ENCODE measurements at places on chromosomes 3 and 15.

- no peak for DNase-seq
Measured at GRCh38 chr3:105866656-105867653, 1.9 kb downstream of the CBLB start.

GRCh38 chr3:160826408-160826807 lies 70.4 kb downstream of the PPM1L start:
- no peak for DNase-seq

GRCh38 chr3:10142707-10143560 lies 1.4 kb downstream of the VHL start:
- no peak for DNase-seq

DNA sequence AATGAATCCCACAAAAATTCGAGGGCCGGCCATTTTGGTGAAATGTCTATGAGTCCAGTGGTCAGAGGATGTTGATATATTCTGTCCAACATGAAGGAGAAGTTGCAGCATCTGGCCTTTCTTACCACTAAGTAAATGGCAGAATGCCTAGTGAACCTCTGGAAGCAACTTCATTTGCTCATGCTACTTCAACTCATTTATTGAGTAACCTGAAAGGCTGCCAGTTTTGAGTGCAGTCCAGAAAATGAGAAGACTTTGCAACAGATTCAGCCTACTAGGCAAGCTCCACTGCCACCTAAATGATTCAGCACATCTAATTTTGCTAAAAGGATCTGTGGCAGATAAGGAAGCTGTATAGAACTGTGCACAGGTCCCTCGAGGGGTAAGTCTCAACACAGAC lies 265.0 kb downstream of the OPA1 start:
- peak; percentile 68 for DNase-seq

GRCh38 chr3:186587183-186587582 lies 16.7 kb downstream of the DNAJB11 start:
- DNase-seq: no peak

DNA sequence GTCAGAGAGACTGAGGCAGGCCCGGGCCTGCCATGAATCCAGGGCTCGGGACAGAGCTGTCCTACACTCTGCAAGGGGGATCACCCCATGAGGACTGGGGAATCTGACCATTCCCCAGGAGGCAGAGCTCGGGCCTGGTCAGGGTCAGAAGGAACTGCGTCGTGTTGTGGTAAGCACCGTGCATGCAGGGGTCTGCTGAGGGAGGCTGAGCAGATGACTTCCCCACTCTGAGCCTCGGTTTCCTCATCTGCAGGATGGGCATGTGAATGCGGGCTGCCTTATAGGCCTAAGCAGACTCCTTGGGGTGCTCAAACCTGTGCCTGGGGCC lies 61.6 kb upstream of the IQSEC1 start:
- no peak for DNase-seq

DNA sequence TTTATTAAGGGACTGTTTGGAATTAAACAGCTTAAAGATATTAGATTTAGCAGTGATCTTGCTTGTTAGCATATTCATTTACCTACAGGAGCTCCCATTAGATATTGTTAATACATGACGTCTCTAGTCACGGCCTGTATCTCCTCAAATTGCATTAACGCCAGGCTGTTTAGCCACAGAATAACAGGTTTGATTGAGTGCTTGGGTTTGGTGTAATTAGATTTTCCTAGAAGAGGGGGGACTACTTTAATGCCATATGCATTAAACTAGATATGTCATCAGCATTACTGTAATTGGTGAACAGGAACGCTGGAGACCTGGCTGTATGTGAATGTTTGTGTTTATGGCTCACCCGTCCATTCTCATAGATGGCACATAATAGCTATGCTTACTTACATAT lies 841.4 kb upstream of the NR2F2 start:
- DNase-seq: no peak

DNA sequence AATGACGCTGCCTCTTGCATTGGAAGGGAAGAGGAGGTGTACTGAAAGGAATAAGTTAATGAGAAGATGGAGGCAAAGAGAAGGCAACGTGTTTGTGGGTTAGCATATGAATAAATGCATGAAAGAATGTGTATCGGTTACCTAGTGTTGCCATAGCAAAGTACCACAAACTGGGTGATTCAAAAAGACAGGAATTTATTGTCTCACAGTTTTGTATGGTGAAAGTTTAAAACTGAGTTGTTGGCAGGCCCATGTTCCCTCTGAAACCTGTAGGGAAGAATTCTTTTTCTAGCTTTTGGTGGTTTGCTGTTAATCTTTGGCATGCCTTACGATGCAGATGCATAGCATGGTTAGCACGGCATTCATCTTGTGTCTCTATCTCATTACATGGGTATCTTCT lies 729.9 kb downstream of the MECOM start:
- DNase-seq: no peak

- peak; percentile 86 for DNase-seq
Measured at GRCh38 chr3:52046186-52046901, 10.0 kb downstream of the DUSP7 start.

- no peak for DNase-seq
Measured at GRCh38 chr15:55257012-55257670, 32.5 kb downstream of the RAB27A start.

GRCh38 chr3:139561959-139562676 lies 22.6 kb upstream of the RBP1 start:
- no peak for DNase-seq

DNA sequence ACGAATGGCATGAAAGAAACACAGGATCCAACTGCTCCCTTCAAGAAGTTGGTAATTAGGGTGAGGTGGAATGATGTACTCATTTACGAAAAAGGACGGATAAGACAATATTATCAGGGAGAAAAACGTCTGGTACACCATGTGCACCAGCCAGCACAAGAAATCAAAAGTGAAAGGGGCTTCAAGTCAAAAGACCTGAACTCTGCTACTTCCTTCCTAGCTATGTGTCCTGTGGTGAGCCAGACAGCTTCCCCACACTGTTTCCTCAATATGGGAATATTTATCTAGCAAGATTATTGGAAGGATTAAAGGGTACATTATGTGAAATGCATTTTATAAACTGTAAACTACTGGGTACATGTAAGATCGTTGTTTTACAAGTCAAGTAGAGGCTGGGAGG lies 33.9 kb downstream of the RAB27A start:
- no peak for DNase-seq

DNA sequence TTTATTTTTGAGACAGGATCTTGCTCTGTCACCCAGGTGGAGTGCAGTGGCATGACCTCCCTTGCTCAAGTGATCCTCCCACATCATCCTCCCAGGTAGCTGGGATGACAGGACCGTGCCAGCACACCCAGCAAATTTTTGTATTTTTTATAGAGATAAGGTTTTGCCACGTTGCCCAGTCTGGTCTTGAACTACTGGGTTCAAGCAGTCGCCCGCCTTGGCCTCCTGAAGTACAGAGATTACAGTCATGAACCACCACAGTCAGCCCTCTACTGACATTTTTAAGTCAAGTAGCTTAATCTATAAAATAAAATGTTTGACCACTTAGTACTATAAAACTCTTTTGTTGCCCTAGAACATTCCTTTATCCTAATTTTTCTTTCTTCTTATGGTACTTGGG lies 198.8 kb downstream of the FNDC3B start:
- DNase-seq: no peak

GRCh38 chr15:42453826-42454225 lies 37.1 kb downstream of the ZNF106 start:
- no peak for DNase-seq

- DNase-seq: no peak
Measured at GRCh38 chr3:155948476-155948875, 78.0 kb downstream of the GMPS start.

DNA sequence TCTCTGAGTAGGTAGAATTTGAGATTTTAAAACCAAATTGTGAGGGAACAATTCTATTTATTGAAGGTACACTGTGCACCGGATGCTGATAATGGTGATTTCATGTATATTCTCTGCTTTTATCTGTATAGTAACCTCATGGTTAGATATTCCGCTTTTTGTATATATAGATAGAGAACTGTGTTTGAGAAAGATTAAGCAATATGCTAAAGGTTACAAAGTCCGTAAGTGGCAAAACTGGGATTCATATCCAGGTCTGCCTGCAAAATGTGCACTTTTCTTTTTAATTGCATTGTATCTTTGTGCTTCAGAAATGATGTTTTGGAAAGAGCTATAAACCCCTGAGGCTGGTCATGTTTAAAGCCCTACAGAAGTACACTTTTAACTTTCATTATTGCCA lies 635.4 kb upstream of the NECTIN3 start:
- DNase-seq: no peak

DNA sequence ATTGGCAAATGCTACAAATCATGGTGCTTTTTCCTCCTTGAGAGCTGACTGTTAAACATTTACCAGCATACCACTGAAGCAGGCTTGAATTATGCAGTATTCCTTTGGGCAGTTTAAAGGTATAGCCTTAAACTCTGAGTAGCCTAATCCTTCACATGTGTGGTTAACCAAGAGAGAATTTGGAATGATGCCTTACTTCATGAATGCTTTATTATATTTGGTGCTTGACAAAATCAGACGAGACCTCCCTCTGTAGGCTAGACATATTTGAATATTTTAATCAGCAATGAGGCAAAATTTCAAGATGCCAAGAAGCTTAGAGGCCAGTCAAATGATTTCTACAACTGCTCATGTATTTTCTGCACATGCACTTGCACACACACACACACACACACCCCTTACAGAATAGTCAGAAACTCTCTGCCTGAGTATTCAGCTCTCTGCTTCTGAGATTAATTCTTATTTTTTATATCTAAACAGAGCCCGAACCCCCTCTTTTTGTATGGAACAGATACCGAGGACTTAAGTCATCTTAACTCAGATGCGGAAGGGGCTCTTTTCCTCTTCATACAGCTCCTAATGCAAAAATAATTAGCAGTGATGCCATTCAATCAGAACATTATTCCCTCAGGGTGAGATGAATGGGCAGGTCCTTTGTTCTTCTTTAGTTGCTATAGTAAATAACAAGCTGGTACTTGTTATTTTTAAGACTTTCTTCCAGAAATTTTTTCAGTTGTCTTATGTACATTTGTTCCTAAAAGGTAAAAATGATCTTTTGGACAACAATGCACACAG lies 195.5 kb upstream of the TMC3 start:
- DNase-seq: no peak

DNA sequence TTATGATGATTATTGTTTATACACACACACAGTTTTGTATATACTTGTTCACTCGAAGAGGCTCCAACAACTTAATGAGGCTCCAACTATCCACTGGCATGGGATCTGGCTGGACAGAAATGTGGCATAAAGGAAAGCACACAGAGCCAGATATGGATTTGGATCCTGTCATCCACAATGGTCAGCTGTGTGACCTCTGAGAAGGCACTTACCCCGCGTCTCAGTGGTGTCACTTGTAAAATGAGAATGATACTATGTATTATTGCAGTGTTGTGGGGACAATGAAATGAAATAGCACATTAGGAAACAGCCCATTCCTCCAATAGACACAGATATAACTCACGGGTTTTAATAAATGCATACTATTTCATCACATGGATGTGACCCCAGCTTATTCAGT lies 42.2 kb downstream of the PDZRN3 start:
- DNase-seq: no peak

- DNase-seq: no peak
Measured at GRCh38 chr15:30068326-30068725, 14.4 kb upstream of the GOLGA8J start.

DNA sequence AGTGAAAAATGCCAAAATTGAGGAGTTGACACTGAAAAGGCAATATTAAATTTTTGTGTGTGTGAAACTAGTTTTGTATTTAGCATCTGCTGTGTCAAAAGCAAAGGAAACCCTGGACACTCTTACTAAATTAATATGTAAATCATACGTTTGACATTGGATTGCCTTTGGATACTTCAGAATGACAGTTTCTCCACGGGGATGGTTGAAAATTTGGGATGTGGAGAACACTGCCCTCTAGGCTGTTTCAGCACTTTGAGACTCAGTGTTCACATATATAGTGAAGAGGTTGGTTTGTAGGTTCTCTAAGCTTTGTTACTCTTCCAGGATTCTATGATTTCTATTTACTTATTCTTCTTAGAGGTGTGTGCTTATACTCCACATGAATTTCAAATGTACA lies 3.0 kb downstream of the ROBO2 start:
- no peak for DNase-seq

DNA sequence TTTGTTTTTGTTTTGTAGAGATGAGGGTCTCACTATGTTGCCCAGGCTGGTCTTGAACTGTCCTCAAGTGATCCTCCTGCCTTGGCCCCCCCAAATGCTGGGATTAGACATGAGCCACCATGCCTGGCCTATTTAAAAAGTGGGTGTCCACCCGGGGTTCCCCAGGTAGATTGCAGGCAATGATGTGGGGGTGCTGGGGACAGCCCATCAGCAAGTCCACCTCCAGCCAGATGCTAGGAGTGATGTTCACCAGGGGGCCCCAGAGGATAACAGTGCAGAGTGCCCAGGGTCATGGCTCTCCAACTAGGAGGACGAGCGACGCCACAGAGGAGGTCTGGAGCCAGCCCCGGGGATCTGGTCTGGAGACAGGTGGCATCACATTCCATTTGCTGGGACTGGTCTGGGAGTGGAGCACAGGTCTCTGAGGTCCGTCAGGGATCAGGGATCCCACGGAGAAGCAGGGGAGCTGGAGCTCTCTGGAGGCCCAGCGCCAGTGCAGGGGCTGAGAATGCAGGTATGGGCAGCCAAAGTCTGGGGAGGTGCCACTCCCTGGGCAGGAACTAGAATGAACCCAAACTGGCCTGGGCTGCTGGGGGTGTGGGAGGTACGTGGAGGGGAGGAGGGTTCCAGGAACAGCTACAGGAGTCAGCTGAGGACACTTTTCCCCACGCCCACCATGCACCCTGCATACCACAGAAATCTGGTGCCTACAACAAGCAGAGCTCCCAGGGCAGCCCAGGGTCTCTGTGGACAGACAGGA lies 51.2 kb upstream of the PCSK6 start:
- DNase-seq: no peak
